ENCODE measurements at places on chromosomes 12 and 14. TPM values are rescaled to one million over a fixed set of nuclear protein-coding genes. Genes with fewer than 3 reads are reported as not detected.
A peak's percentile ranks its signal among the peaks of the same experiment; 100 is the strongest.

DNA sequence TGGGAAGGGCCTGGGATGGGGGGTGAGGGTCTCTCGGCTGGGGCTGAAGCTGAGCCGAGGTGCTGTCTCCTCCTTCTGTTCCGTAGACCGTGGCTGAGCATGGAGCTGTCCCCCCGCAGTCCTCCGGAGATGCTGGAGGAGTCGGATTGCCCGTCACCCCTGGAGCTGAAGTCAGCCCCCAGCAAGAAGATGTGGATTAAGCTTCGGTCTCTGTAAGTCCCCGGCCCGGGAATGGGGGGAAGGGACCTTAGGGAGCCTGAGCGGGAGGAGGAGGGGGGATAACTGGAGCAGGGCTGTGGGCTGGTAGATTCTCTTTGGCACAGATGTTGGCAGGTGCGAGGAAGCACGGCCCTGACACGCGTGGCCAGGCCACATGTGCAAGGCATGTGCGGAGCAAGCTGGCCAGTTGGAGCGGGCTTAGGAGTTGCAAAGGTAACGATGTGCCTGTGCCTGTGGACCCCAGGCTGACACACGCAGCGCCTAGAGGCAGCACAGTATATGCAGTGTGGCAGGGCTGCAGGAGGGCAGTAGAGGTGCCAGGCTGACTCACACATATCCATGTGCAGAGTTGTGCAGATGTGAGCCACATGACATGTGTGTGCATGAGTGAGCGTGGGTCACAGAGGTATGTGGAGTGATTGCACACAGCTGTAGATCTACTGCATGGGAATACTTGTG is 512 bp downstream of the PDE1B start:
- peak; percentile 78 for DNase-seq

DNA sequence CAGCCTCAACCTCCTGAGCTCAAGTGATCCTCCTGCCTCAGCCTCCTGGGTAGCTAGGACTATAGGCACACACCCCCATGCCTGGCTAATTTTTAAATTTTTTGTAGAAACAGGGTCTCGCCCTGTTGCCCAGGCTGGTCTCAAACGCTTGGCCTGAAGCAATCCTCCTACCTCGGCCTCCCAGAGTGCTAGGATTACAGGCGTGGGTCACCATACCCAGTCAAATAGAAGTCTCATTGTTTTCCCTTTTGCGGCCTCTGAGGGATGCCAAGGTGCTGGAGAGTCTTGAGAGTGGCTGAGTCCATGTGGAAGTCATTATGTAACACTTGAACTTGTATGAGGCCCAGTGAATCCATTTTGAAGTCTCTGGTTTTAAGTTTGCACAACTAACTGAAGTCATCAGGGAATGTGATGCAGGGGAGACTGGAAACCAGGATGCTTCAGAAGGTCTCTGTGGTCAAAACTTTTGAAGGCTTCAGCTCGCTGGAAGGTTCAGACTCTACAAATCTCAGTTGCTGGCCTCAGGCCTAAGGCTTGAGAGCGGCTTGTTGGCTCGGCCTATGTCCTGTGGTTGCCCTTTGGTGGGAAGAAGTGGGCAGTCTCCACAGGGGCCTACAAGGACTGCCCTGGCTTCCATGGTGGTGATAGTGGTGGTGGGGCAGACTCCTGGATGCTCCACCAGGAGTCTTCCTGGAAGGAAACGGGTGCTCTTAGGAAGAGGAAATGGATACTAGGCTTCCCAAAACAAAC is 29.2 kb downstream of the GALNT16 start:
- DNase-seq, result no peak

GRCh38 chr12:29732191-29732590 is 51.6 kb downstream of the TMTC1 start:
- no peak for DNase-seq

DNA sequence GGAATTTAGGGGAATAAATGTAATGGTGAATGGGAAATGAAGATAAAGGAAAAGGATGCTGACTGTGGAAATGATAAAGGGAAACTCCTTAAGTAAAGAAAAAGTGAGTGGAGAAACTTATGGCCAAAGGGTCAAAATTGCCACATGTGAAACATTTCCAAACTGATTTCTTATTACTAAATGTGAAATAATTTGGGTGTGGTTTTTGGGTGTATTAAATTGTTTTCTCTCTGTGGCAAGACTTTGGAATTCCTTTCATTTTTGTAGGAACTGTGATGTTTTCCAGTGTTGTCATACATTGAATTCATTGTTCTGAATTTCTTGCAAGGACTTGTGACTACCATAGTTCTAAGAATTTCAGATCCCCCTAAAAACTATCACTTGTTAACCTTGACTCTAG is 1891.5 kb upstream of the SEL1L start:
- DNase-seq, result no peak

DNA sequence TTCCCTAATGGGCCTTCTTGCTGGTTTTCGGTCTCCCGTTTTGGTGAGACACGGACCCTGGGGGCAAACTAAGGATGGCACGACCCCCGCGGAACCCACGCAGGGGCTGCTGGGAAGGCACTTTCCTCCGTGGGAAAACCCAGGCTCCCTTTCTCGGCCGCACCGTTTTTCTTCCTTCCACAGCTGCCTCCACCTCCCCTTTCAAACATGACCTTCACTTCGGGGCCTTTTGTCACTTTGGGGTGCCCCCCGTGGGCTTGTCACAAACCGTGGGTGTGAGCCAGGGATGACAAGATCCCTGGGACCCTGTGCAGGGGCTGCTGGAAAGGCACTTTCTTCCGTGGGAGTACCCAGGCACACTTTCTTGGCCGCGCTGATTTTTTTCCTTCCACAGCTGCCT is 268.7 kb downstream of the ALG10 start:
- peak; percentile 75 for DNase-seq

- DNase-seq, result peak; percentile 40
Observed at GRCh38 chr12:104750061-104750460, 208.0 kb downstream of the SLC41A2 start.

DNA sequence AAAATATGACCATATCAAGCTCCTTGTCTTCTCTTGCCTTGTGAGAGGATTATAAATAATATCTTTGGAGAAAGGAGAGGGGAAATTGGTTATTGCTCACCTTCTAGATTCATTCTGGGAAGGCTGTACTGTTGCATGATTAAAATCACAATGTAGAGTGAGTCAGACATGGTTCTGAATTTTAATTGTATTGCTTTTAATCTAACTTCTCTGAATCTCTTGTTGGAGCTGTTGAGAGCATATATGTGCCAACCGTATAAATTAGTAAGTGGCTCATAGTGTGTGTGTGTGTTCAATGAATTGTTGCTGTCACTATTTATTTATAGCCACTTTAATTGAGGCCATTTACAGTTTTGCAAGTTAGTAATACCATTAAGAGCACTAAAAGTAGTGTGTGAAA is 56.1 kb downstream of the KCNJ8 start:
- no peak for DNase-seq

GRCh38 chr12:68630050-68630449 is 19.4 kb downstream of the RAP1B start:
- DNase-seq, result no peak

DNA sequence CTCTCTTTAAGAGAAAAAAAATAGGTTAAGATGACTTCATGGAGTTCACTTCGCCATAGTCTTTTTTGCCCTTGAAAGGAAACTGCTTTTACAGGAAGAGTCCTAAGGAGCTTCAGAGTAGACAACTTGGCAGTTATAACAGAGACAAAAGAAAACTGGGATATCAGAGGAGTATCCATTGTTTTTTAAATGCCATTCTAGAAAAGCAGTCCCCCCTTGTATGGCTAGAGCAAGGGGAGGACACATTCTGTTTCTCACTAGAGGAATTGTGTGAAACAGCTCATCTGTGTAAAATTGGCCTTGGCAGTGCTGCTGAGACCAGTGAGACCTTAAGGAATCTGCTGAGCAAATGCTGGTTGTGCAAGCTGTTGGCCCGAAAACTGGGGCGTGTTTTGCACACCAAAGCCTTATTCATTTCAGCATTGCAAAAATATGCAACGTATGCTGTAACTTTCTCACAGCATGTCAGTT is 128.0 kb downstream of the GPR135 start:
- DNase-seq, result peak; percentile 93

- no peak for DNase-seq
Observed at GRCh38 chr14:71319666-71320065, 412.4 kb downstream of the PCNX1 start.

DNA sequence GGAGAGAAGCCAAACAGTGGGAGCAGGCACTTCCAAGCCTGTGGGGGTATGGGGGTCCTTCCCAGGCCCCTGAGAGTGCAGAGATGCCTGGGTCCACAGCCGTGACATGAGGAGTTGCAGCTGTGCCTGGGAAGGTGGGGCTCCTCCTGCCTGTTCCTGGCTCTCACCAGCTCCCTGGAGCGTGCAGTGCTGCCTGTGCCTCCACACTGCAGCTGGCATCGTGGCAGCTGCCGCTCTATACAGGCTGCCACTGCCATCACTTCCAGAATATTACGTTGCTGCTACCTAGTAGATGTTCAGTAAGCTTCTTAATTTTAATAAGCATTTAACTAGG is 223.7 kb downstream of the KCNC2 start:
- DNase-seq, result no peak

- no peak for DNase-seq
Observed at GRCh38 chr12:23891115-23891514, 58.4 kb downstream of the SOX5 start.

DNA sequence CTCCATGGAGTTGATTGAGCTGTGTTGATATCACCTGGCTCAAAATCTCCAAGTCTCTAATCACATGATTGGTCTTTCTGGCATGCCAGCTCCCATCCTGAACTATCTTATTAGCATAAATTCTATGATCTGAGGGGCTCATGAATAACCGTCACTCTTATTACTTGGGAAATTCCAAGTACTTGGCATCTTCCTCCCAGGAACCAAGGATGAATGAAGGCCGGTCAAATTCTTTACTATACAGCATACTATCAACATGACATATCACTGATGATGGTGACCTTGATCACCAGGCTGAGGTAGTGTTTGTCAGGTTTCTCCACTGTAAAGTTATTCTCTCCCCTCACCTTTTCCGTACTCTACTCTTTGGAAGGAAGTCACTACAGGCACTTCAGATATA is 16.4 kb upstream of the NUBPL start:
- DNase-seq, result no peak

- no peak for DNase-seq
Observed at GRCh38 chr12:96985515-96986362, 78.7 kb downstream of the NEDD1 start.

GRCh38 chr12:11651785-11652184 is 2.3 kb downstream of the ETV6 start:
- no peak for DNase-seq

DNA sequence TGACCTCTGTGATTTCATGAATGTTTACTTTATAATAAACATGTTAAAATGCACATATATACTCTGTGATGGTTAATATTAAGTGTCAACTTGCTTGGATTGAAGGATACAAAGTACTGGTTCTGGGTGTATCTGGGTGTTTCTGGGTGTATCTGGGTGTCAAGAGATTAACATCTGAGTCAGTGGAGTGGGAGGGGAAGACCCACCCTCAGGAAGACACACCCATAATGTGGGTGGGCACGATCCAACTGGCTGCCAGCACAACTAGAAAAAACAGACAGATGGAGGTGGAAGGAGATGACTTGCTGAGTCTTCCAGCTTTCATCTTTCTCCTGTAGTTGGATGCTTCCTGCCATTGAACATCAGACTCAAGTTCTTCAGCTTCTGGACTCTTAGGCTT is 11.9 kb downstream of the NUP37 start:
- no peak for DNase-seq

DNA sequence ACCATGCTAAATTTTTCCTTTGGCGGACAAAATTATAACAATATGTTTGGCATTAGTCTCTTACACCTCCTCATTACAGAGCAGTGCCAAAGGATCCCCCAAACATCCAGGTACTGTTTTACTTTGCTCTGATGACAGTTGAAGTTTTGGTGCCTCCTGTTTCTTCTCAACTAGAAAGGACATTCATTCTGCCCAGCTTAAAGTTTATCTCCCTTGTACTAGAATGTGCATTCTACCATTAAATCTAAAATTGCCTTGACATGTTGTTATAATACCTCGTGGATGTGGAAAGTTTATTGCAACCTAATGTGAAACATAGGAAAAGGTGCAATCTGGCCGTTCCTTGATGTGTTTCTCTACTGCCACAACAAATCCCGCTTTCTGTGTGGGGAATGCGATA is 173.4 kb downstream of the KITLG start:
- no peak for DNase-seq

DNA sequence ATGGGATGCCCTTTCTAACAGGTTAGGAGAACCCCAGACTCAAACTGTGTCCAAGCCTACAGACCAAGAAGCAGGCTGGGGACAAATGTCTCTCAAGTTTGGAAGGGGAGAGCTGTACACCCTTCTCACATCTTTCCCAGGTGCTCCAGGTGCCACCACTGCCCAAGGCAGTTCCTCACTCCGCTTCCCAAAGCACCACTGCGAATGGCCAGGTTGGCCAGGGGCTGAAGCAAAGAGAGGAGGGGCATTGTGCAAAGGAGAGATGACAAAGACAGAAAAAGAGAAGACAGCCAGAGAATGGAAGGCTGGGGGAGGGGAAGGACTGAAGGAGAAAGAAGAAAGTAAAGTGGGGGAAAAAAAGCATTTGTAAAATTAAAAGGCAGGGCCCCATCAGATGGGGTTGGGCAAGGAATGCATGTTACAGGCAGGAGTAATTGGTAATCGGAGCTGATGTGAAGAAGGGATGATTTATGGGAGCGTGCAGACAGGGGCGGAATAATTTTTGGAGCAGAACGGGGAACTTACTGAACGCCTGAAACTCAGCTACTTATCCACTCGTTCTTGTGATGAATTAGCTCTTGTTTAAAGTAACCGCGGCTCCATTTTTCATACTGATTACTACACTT is 165.8 kb downstream of the ESRRB start:
- DNase-seq, result no peak

The OTX2 gene
- not detected for total RNA-seq

The CFAP73 gene
- not detected for total RNA-seq

The AMDHD1 gene
- 0.46 TPM for total RNA-seq

The COL2A1 gene
- total RNA-seq, result not detected

The KLRK1 gene
- total RNA-seq, result 1.9 TPM

The TAOK3 gene
- 27.9 TPM for total RNA-seq

The ALDH6A1 gene
- total RNA-seq, result 11.9 TPM

The TMEM117 gene
- 10.0 TPM for total RNA-seq

The SMOC1 gene
- total RNA-seq, result 28.9 TPM

The PKP2 gene
- total RNA-seq, result 0.38 TPM

The PIWIL1 gene
- not detected for total RNA-seq

The SCNN1A gene
- 1.9 TPM for total RNA-seq

The ALDH2 gene
- 79.9 TPM for total RNA-seq
